ENCODE measurements at places on chromosomes 13 and 19. TPM values are rescaled to one million over a fixed set of nuclear protein-coding genes. Genes with fewer than 3 reads are reported as not detected.

DNA sequence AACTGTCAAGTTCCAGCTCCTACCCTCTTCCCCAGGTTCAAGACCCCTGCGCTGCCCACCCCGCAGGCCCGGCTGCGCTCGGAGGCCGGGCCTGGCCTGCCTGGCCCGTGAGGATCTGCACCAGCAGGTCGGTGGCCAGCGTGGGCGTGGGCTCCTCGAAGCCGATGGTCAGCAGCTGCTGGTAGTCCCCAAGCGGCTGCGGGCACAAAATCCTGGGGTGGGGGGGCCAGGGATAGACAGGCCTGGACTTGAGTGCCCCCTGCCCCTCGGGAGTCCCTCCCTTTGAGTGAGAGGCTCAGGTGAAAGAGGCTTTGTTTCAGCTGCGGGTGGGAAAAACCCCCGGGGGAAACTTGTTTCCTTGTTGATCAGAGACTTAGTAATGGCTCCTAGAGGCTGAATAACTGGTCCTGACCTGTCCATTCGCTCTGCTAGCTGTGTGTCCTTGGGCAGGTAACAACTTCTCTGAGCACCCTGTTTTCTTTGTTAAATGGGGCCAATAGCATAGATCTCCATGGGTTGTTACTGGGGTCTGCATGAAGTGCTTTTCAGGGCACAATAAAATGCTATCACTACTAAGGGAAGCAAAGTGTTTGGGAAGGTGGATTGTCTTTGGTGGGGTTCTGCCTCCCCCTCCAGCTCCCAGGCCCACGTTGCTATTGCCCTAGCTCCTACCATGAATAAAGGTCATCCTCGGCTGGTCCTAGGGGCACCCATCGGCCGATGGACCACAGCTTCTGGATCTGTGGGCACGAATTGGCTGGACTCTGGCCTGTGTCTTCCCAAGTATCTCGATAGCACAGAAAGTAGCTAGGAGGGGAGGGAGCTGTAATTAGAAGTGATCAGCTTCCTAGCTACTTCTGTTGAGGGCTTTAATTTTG is 3.5 kb downstream of the C19orf67 start:
- no peak for DNase-seq

GRCh38 chr19:10551698-10552301 is 8.1 kb downstream of the ATG4D start:
- no peak for DNase-seq

The ZNF473 gene
- polyA plus RNA-seq, result 8.9 TPM

The IGFL1 gene
- polyA plus RNA-seq, result not detected

- no peak for DNase-seq
Measured at GRCh38 chr19:18170714-18171255, 2.8 kb upstream of the IFI30 start.

DNA sequence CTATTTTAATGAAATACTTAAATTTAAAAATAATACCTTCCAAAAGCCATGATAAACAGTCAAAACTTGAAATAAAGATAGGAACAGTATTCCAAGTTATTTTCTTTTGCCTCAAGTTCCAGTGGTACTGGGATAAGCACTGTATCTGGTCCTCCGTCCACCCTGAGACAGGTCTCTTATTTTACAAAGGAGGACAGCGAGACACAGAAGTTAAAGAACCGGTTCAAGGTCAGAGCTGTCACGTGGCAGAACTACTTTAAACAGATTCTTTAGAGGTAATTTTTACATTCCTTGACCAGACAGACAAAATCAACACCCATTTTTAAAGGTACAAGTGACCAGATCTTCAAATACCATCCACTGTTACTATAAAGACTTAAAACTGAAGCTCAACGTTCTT is 10.4 kb upstream of the DOCK9 start:
- DNase-seq, result no peak

DNA sequence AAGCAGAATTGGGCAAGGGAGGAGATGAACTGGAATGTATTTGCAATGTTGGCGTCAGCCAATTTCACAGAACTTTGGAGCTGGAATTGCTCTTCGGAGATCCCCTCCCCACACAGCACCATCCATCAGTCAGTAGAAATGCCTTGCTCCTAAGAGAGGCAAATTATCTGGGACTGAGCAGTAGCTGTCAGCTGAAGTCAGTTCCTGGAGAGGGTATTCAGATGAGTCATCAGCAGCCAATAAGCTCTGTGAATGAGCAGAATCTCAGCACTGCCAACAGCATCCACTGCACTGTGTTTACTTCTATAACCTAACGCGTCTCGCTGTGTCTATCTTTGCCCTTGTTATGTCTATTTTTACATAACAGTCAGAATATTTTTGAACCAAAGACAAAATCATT is 213.7 kb downstream of the SLITRK5 start:
- DNase-seq, result no peak

The SHISA7 gene
- 0.07 TPM for polyA plus RNA-seq

The CEACAM1 gene
- polyA plus RNA-seq, result 3.8 TPM

DNA sequence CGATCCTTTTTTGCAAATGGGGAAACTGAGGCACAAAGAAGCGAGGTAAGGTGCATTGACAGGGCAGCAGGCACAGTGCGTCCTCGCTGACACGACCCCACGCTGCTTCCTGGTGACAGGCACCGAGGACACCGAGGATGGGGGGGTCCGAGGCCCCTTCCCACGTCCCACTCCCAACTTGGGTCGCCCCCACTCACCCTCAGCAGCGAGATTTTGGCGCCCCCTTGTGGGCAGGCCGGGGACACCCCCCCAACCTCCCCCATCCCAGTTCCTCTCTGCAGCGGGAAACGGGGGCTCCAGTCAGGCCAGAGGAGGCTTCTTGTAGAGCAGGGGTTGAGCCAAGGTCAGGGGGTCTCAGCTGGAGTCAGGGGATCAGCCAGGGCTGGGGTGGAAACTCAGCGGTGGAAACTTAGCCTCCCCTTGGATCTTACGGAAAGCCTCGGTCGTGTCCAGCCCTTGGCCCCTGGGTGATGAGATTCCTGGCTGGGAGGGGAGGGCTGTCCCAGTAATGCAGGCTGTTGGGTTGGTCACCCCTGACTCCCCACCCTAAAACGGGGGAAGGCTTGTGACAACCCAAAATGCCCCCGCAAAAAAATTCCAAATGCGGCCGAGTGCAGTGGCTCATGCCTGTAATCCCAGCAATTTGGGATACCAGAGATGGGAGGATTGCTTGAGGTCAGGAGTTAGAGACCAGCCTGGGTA is 8.2 kb downstream of the SMIM24 start:
- no peak for DNase-seq

- no peak for DNase-seq
Measured at GRCh38 chr19:8109455-8109854, 39.9 kb downstream of the FBN3 start.

The CD22 gene
- polyA plus RNA-seq, result 0.34 TPM

DNA sequence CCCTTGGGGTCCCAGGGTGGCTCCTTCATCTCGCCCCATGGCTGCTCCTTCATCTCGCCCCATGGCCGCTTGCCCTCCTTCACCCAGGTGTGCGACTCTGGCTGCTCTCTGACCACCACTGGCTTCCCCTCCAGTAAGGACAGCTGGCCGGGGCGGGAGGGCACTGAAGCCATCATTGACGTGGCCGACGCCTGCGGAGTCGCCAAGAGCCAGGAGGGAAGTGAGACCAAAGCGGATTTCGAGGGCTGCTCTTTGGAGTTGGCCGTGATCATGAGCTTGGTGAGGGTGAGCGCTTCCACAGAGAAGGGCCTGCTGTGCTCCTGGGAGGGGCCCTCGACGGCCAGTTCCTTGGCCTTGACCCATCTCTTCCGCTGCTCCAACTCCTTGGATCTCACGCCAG is 4.0 kb upstream of the COX6B2 start:
- no peak for DNase-seq

DNA sequence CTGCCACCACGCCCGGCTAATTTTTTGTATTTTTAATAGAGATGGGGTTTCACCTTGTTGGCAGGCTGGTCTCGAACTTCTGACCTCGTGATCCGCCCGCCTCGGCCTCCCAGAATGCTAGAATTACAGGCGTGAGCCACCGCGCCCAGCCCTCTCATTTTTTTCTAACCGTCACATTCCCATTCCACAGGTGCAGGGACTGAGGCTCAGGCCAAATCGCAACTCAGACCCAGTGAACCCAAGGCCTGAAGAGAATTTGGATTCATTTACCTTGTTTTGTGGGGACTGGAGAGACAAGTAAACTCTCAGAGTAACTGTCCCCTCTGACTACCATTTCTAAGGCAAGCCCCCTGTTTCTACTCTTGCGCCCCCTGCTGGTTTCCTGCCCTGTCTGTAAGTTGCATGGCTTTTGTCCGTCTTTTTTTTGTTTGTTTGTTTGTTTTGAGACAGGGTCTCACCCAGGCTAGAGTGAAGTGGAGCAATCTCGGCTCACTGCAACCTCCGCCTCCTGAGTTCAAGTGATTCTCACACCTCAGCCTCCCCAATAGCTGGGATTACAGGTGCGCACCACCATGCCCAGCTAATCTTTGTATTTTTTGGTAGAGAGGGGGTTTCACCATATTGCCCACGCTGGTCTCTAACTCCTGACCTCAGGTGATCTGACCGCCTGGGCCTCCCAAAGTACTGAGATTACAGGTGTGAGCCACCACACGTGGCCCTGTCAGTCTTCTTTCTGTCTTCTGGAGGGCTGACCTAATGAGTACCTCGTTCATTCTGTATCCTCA is 2.3 kb upstream of the STRN4 start:
- DNase-seq, result no peak

DNA sequence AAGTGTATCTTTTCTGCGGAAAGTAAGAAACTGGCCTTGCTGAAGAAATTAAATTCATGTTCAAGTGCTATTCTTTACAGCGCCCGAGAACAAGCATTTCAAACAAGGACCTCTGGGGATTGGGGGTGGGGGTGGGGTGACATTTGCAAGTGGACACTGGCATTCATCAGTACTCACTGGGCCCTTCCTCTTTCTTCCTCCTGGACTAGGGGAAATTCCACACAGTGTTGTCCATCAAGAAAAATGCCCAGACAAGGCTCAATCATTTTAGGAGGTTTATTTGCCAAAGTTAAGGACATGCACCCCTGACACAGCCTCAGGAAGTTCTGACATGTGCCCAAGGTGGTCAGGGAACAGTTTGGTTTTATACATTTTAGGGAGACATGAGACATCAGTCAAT is 22.9 kb upstream of the OR10H1 start:
- DNase-seq, result no peak

DNA sequence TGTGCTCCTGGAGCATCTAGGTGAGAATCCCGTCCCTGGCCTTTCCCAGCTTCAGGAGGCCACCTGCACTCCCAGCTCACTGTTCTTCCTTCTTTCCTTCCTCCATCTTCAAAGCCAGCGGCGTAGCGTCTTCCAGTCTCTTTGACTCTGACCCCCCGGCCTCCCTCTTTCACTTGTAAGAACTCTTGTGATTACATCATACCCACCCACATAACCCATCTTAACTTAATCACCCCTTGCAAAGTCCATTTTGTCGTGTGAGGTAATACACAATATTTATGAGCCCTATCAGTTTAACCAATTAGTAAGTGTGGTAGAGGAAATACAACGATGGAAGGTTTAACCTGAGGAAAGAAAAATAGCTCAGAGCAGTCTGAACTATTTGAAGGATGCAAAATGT is 4.6 kb upstream of the CDC16 start:
- DNase-seq, result no peak

- DNase-seq, result no peak
Measured at GRCh38 chr19:35353635-35354034, 4.6 kb upstream of the FFAR3 start.

DNA sequence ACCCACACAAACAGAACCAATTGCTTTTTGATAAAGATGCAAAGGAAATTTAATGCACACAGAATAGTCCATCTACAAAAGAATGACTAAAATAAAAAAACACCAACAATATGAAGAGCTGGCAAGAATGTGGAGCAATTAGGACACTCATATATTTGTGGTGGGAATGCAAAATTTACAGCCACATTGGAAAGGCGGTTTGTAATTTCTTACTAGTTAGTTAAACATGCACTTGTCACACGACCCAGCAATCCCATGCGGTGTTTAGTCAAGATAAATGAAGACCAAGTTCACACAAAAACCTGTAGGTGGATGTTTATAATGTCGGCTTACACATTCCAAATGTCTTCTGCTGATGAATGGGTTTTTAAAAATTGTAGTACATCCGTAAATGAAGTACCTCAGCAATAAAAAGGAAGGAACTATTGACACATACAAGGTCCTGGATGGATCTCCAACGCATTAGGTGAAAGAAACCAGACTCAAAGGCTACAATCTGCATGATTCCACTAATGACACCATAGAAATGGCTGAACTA is 5.2 kb downstream of the GRTP1 start:
- no peak for DNase-seq

The SH2D3A gene
- 0.39 TPM for polyA plus RNA-seq

The ZNF613 gene
- 5.1 TPM for polyA plus RNA-seq

GRCh38 chr13:51025245-51025905 is 85.7 kb downstream of the C13orf42 start:
- no peak for DNase-seq

DNA sequence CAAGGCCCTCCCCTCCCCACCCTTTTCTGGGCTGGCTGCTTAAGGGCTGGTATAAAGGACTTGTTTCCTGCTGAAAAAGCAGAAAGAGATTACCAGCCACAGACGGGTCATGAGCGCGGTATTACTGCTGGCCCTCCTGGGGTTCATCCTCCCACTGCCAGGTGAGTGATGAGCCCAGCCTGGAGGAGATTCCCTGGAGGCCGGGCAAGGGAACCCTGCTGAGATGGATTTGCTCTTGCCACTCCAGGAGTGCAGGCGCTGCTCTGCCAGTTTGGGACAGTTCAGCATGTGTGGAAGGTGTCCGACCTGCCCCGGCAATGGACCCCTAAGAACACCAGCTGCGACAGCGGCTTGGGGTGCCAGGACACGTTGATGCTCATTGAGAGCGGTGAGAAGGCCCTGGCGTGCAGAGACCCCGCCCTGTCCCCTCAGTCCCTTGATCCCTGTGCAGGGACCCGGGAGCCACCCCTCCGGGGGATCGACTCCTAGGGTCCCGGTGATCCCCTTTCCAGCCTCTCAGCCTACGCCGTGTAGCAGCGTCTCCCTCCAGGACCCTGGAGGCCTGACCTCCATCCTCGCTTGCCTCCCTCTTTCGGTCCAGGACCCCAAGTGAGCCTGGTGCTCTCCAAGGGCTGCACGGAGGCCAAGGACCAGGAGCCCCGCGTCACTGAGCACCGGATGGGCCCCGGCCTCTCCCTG is at the start of gene CD177:
CD177 (plus strand) TSS at position 81 of the 699 bp plus-strand sequence; CDS start at position 110, 29 bp downstream.
- DNase-seq, result no peak

All from muscle of arm (tissue), 14 donors.